Hypothalamus (tissue), 51 donors: ENCODE measurements at places on chromosomes 11 and 22.

DNA sequence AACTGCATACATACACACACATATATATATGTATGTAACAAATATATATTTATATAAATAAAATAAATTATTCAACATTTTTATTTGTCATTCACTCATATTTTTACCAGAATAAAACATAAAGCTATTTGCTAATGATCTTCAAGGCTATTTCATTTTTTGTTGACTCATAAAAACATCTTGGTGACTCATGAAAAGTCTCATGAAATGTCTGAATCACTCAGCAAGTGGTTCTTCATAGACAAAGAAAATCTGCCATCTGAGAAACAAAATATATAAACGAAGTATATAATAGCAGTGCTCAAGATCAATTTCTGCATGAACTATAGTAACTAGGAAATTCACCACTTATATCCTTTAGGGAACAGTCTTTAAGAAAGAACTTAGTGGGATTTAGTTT is 764.8 kb upstream of the FAT3 start:
- DNase-seq = no peak

DNA sequence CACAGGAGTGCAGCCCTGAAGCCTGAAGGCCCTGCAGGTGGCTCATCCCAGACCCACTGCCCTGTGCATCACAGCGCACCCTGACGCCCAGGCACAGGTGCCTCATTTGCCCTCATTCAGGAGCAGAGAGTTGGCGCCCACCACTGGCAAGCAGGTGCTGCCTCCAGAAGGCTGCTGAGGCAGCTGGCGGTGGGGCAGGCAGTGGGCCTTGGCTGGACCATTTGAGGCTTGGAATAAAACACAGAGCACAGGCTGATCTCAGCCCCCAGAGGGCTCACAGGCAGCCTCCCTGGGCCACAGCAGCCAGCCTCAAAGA is 1151.9 kb downstream of the BRD1 start:
- no peak for DNase-seq

GRCh38 chr11:106998116-106998915 is 20.0 kb downstream of the GUCY1A2 start:
- no peak for DNase-seq

GRCh38 chr11:19704213-19704612 is 8.4 kb upstream of the NAV2 start:
- DNase-seq = no peak

GRCh38 chr11:64323373-64323772 is 5.5 kb downstream of the PRDX5 start:
- no peak for DNase-seq

DNA sequence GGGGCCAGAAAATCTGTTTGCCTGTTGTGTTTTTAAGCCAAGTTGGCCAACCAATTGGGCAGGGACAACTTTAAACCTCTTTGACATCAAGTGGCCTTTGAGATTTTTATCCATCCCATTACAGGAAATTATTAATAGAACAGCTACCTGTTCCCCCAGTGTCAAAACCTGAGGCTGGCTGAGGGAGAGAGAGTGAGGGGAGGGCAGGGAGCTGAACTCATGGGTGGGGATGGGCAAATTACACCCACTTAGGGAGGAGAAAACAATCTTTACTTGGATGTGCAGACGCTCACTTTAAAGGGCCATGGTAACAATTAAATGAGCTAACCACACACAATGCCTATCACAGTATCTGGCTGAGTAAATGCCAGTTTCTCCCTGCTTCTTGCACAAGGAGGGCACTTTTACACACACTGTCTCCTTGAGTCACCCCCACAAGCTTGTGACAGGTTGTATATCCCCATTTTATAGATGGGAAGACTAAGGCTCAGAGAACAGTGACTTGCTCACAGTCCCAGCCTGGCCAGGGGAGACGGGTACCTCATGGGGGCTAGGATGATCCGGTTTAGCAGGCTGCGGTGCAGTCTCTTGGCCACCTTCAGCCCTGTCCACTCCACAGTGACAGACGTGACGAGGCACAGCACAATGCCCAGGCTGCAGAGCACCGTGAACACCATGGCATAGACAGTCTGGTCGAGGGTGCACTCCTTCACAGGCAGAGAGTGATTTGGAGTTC is 17.8 kb upstream of the KCNJ11 start:
- DNase-seq = no peak

DNA sequence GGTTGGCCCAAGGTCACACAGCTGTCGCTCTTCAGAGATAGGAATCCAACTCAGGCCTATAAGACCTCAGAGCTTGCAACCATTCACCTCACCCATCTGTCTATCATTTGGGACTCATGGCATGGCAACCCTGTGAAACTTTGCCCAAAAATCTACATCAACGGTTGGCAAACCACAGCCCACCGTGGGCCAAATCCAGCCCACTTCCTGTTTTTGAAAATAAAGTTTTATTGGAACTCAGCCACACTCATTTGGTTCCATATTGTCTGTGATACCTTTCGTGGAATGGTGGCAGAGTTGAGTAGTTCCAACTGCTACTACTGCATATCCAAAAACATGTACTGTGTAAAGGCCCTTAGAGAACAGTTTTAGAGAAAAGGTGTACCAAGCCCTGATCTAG is 307.8 kb downstream of the MN1 start:
- DNase-seq = no peak

- no peak for DNase-seq
These were observed at the start of gene BDNF for GRCh38 chr11:27700351-27701301. BDNF (minus strand) TSS chr11:27700455; CDS start chr11:27658564, 41,891 bp downstream.

- DNase-seq = no peak
These were observed 1356.2 kb downstream of the FAM181B start for GRCh38 chr11:81377418-81377817.

DNA sequence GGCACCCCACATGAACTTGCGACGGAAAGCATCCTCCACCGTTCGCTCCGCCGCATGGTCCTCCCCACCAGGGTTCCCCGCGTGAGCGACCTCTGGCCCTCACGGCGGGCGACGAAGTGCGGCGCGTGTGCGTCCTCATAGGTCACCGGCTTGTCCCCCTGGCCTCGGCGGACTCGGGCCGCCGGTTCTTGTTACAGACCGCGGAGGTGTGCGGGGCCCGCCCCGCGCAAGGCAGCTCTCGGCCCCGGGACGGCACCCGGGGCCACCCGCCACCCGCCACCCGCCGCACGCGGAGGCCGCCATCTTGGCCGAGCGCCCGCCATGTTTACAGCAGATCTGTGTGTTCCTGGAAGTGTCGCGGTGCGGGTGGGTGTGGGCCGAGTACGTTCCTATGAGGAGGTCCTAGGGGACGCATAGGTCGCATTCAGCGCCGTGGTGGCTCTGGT is 3.5 kb upstream of the IFITM2 start:
- DNase-seq = no peak

DNA sequence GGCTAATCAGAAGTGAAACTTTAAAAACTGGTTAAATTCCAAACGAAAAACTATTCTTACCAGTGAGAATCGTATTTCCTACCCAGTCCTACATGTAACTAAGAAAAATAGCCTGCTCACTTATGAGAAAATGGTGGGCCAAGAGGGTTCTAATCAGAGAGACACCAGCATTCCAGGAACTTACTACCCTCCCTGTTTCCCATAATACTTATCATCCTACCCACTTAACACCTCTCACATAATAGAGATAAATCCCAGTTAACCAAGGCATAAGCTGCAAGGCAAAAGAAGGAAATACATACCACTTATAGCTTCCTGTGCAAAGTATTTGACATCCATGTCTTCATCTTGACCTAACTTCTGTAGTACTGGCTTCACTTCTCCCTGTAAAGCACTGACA is 24.4 kb downstream of the PPP2R1B start:
- no peak for DNase-seq

- DNase-seq = no peak
These were observed 107.1 kb upstream of the RASSF10 start for GRCh38 chr11:12901874-12902481.

DNA sequence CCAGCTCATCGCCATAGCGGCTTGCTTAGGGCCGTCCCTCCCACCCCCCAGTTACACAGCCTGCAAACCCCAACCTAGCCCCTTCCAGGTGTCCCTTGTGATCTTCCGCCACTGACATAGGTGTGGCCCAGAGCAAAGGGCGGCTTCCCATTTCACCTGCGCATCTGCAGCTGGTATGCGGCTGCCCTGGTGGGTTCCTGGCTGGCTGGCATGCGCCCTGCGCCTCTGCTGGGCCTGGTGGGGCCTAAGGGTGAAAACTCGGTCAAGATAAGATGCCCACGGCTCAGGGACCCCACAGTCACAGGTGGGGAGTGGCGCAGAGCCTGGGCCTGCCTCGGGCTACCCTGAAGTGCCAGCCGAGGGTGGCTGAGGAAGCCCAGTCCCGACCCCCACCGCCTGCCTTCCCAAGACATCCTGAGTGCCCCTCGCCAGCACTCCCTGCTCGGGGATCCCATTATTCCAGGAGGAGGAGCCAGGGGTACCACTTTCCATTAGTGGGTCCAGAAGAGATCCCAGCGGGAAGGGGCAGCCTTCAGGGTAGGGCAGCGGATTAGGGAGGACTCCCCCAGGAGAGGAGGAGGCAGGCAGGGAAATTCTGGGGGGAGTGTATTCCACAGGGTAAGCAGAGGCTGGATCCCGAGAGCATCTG is 36.9 kb upstream of the KCNQ1OT1 start:
- DNase-seq = no peak

DNA sequence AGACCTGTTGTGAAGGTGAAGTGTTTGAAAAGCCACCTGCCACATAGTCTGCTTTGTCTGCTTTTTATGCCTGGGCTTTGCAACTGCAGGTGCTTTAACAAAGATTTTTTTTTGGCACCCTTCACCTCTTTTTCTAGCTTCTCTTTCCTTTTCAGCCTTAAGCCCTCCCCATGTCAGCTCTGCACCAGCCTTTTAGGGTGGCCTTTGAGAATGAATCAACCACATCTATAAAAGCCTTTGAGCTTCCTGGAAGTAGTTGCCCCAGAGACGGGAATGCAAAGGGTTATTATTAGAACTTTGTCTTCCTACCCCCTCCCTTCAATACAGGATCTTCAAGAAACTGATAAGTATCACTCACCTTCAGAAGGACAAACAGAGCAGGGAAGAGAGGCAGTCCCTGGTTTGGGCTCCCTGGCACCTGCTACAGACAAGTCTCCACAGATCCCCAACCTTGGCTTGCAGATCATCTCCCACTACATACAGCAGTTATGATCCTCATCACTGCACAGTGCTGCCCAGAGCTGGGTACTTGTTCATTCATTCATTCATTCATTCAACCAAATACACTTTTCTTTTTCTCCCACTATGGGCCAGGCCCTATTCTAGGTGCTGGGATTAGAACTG is 8.0 kb downstream of the PVALB start:
- DNase-seq = no peak
